Heart right ventricle (tissue), 16 donors: ENCODE measurements at places on chromosomes 3 and 15.

DNA sequence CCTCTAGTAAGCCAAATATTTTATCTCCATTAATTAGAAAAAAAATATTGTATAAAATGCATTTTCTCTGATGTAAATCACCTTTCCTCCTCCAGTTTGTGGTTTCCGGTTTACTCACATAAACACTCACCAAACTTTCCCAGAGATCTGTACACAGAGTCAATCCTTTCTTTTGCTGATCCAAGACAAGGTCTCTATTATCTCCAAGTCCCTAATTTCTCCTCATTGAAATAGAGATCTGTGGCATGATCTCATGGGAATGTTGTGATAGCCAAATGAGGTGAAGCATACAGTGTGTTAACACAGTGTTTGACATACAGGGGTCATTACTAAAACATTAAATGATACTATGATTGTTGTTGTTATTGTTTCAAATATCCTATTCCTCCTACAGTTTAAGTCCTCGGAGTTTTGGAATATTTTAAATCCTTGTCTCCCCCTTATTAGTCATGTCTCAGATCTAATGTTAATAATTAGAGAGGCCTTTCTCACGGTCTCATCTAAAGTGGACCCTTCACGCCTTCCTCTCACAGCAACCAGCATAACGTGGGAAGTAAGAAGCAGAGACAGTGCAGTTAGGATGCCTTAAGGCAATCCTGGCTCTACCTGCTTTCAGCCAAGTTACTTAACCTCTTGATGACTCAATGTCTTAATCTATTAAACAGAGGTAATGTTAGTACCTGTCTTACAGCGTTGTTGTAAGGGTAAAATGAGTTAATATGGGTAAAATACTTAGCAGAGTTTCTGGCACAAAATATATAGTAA lies 333.3 kb downstream of the GRM7 start:
- no peak for DNase-seq
- H3K27me3 ChIP-seq = no peaks in the 10 kb centered on the region
- no peaks in the 10 kb centered on the region for H3K36me3 ChIP-seq
- no peak overlapping the region for H3K27ac ChIP-seq
- H3K4me3 ChIP-seq = no peak overlapping the region
- H3K4me1 ChIP-seq = no peaks in the 10 kb centered on the region

GRCh38 chr3:114624047-114624445 lies 330.2 kb downstream of the TIGIT start:
- H3K27ac ChIP-seq = peak overlapping the region; percentile 95
- no peaks in the 10 kb centered on the region for H3K36me3 ChIP-seq
- H3K27me3 ChIP-seq = no peaks in the 10 kb centered on the region
- peak overlapping the region; percentile 23 for H3K4me3 ChIP-seq
- H3K4me1 ChIP-seq = peaks cover 78% of the 10 kb centered on the region

DNA sequence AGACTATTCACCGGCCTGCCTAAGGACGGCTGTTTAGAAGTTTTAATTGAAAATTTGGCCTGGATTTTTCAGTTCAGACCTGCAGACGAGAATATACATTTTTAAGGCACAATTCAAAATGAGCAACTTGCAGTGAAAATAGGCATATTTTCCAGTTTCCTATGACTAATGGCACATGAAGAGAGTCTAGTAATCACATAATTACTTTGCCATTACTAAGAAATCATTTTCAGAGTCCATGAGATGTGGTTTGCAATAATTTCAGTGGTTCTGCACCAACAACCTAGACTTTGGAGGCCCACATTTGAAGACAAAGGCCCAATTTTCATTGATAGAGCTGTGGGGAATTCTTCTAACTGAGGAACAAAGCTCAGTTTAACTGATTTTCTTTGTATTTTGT lies 205.3 kb downstream of the SOX2 start:
- no peak for DNase-seq
- H3K4me1 ChIP-seq = no peaks in the 10 kb centered on the region
- H3K36me3 ChIP-seq = no peaks in the 10 kb centered on the region
- H3K27ac ChIP-seq = no peak overlapping the region
- H3K4me3 ChIP-seq = no peak overlapping the region

DNA sequence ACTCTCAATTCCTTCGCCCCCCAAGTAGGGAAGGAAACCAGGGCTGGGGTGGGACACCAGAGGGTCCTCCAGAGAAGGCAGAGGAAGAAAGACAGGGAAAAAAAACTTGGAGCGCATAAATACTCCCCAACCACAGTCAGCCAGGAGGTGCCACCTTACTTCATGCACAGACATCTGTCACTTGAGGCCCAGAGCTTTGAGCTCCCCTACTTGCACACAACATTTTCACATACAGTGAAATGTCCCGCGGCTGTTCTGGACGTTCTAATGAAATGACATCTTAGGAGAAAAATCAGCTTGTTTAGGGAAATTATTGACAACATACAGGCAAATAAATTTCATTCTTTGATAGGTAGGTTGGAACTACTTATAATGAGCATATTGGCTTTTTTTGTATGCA lies 113.0 kb downstream of the LIPC start:
- H3K27me3 ChIP-seq = no peaks in the 10 kb centered on the region
- H3K4me3 ChIP-seq = no peak overlapping the region
- H3K36me3 ChIP-seq = no peaks in the 10 kb centered on the region
- no peak overlapping the region for H3K27ac ChIP-seq
- H3K4me1 ChIP-seq = peaks cover 18% of the 10 kb centered on the region

- peaks cover 38% of the 10 kb centered on the region for H3K4me1 ChIP-seq
- DNase-seq = no peak
- H3K36me3 ChIP-seq = no peaks in the 10 kb centered on the region
- no peaks in the 10 kb centered on the region for H3K27me3 ChIP-seq
Measured at GRCh38 chr3:58331593-58332152, 1.0 kb upstream of the PXK start.

DNA sequence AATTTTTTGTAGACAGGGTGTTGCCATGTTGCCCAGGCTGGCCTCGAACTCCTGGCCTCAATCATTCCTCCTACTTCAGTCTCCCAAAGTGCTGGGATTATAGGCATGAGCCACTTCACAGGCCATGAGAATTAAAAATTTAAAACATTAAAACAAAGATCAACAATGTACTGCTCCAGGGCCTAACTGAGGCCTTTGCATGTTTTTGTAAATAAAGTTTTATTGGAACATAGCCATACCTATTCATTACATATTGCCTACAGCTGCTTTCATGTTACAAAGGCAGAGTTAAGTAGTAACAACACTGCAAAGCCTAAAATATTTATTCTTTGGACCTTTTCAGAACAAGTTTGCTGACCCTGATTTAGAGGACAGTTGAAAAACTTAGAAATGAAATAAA lies 9.6 kb downstream of the VPS39 start:
- H3K4me3 ChIP-seq = no peak overlapping the region
- H3K27ac ChIP-seq = no peak overlapping the region
- DNase-seq = no peak
- H3K4me1 ChIP-seq = no peaks in the 10 kb centered on the region
- no peaks in the 10 kb centered on the region for H3K36me3 ChIP-seq
